ENCODE measurements at places on chromosomes 1 and 21. TPM values are rescaled to one million over a fixed set of nuclear protein-coding genes. Genes with fewer than 3 reads are reported as not detected.

GRCh38 chr21:29748391-29749167 lies 191.2 kb downstream of the GRIK1 start:
- H3K4me1 ChIP-seq: no peaks in the 10 kb centered on the region
- no peaks in the 10 kb centered on the region for H3K36me3 ChIP-seq
- no peak overlapping the region for H3K27ac ChIP-seq
- H3K4me3 ChIP-seq: no peak overlapping the region
- DNase-seq: no peak
- H3K27me3 ChIP-seq: peaks cover 1% of the 10 kb centered on the region

DNA sequence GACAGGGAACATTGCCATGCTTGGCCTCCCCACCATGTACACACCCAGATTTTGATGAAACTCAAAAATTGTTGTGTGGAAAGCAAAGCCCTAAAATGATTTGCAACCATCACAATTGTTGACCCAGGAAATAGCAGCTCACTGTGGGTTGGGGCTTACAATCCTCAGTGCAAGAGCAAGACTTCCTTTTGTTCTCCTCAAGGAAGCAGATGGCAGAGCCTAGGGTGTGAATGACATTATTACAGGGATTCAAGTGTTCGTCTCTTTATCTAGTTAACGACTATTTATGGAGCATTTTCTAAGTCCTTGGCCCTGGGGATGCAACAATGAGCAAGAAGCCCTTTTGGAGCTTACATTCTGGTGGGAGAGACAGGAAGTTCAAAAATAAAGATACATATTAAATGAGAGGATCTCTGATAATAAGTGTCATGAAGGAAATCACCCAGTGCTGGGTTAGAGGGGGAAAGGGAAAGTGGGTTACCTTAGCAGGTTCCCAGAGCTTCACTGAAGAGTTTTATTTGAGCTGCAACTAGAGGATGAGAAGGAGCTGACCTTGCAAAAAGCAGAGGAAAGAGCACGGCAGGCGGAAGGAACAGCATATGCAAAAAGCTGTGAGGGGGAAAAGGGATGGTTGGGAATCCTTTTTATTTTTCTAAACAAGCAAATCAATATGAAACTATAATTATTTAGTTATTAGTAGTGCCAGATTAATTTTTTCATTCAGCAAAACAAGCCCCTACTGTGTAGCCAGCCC lies 38.5 kb upstream of the ID3 start:
- H3K36me3 ChIP-seq: peaks cover 2% of the 10 kb centered on the region
- H3K4me1 ChIP-seq: peaks cover 51% of the 10 kb centered on the region
- DNase-seq: no peak

- DNase-seq: no peak
- H3K36me3 ChIP-seq: no peaks in the 10 kb centered on the region
- no peak overlapping the region for H3K4me3 ChIP-seq
- H3K27me3 ChIP-seq: no peaks in the 10 kb centered on the region
- no peaks in the 10 kb centered on the region for H3K4me1 ChIP-seq
These were observed 380.0 kb downstream of the HHIPL2 start for GRCh38 chr1:222167896-222168295.

DNA sequence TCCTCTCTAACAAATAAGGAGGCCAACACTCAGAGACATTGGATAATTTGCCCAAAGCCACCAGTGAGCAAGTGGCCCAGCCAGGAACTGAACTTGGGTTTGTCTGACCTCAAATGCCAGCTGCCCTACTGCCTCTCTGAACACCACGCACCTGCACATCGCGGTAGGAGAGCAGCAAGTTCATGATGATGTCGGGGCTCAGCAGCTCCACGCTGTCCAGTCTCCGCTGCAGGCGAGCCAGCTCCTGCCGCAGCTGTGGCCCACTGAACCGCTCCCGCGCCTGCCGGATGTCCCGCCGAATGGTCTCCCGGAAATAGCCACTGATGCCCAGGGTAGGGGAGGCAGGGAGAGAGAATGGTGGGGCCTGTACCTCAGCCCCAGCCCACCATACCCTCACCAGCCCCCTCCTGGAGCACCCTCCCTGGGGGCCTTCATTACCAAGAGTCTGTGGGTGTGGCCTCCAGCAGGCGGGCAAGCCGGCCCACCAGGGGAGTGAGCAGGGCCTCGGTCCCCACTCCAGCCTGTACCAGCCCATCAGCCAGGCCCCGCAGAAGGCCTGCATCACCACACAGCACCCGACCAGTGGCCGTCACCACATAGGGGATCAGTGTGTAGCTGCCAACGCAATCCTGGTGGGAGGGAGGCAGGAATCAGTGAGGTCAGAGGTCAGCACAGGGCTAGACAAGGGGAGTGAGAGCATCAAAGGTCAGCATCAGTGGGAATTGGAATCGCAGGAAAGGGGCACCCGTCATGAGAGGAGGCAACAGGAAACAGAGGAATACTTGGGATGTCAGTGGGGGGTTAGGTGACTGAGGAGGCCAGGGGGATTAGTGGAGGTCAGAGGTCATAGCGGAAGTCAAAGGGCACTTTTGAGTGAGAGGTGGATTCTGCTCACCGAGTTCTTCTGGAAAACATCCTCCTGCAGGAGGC lies 2.7 kb downstream of the MAP3K6 start:
- H3K4me1 ChIP-seq: peaks cover 39% of the 10 kb centered on the region
- H3K27ac ChIP-seq: peak overlapping the region; percentile 14
- H3K27me3 ChIP-seq: no peaks in the 10 kb centered on the region
- H3K36me3 ChIP-seq: no peaks in the 10 kb centered on the region
- H3K4me3 ChIP-seq: peak overlapping the region; percentile 37

- no peaks in the 10 kb centered on the region for H3K36me3 ChIP-seq
- peaks cover 3% of the 10 kb centered on the region for H3K27me3 ChIP-seq
- no peak overlapping the region for H3K27ac ChIP-seq
These were observed 6.7 kb downstream of the SPRR2E start for GRCh38 chr1:153087652-153088051.

GRCh38 chr1:244917073-244917670 lies 52.8 kb upstream of the HNRNPU start:
- no peak for DNase-seq
- peaks cover 29% of the 10 kb centered on the region for H3K27me3 ChIP-seq
- no peaks in the 10 kb centered on the region for H3K36me3 ChIP-seq
- H3K4me3 ChIP-seq: no peak overlapping the region
- H3K27ac ChIP-seq: no peak overlapping the region
- peaks cover 14% of the 10 kb centered on the region for H3K4me1 ChIP-seq

DNA sequence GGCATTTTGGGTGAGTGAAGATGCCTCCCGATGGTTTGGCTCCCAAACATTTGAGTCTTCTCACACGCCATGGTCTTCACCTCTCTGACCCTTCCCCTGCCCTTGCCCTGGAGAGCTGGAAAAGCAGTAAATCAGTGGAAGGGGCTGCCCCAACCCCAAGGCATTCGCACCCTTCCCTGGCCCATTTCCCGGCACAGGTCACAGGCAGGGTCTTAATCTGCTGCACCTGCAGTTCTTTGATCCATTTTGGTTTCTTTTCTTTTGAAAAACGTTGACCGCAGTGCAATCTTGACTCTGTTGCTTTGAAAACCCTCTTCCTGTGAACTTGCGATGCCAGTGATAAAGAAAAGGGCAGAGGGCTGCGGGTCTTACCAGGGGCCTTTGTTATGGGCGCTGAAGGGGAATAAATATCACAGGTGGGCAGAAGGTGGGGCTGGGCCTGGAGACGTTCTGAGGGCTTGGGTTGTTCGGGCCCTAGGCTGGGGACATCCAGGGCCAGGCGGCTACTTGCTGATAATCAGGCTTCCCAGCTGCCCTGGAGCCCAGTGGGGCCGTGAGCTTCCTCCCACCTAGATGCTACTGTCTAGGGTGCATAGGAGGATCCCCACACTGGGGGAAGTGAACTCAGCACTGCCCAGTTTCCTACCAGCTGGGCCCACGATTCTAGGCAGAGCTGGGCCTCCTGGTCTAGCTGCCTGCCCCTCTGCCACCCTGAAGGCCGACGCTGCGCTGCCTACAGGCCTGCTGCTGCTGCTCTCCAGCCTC lies 38.6 kb upstream of the EPS8L3 start:
- H3K4me3 ChIP-seq: peak overlapping the region; percentile 72
- H3K4me1 ChIP-seq: peaks cover 87% of the 10 kb centered on the region
- H3K36me3 ChIP-seq: peaks cover 10% of the 10 kb centered on the region
- DNase-seq: peak; percentile 68
- no peaks in the 10 kb centered on the region for H3K27me3 ChIP-seq

- peaks cover 12% of the 10 kb centered on the region for H3K36me3 ChIP-seq
- H3K27me3 ChIP-seq: no peaks in the 10 kb centered on the region
- no peaks in the 10 kb centered on the region for H3K4me1 ChIP-seq
- no peak overlapping the region for H3K4me3 ChIP-seq
These were observed 22.9 kb upstream of the NDC1 start for GRCh38 chr1:53860967-53861411.

GRCh38 chr1:174769961-174770549 lies 229.7 kb upstream of the CACYBP start:
- H3K4me3 ChIP-seq: no peak overlapping the region
- no peak overlapping the region for H3K27ac ChIP-seq
- H3K36me3 ChIP-seq: no peaks in the 10 kb centered on the region
- no peak for DNase-seq
- H3K27me3 ChIP-seq: no peaks in the 10 kb centered on the region
- H3K4me1 ChIP-seq: peaks cover 13% of the 10 kb centered on the region

GRCh38 chr21:27104846-27105431 lies 138.1 kb upstream of the ADAMTS5 start:
- DNase-seq: no peak
- H3K4me3 ChIP-seq: no peak overlapping the region
- no peak overlapping the region for H3K27ac ChIP-seq

GRCh38 chr1:4000811-4001251 lies 100.8 kb upstream of the C1orf174 start:
- no peak overlapping the region for H3K4me3 ChIP-seq
- no peaks in the 10 kb centered on the region for H3K4me1 ChIP-seq
- no peak for DNase-seq
- no peaks in the 10 kb centered on the region for H3K36me3 ChIP-seq

GRCh38 chr21:44427241-44428120 lies 27.8 kb upstream of the LRRC3 start:
- no peaks in the 10 kb centered on the region for H3K27me3 ChIP-seq
- H3K36me3 ChIP-seq: peaks cover 6% of the 10 kb centered on the region
- no peak overlapping the region for H3K27ac ChIP-seq
- no peak for DNase-seq
- no peak overlapping the region for H3K4me3 ChIP-seq

- no peaks in the 10 kb centered on the region for H3K4me1 ChIP-seq
- H3K4me3 ChIP-seq: no peak overlapping the region
- H3K36me3 ChIP-seq: no peaks in the 10 kb centered on the region
- no peak overlapping the region for H3K27ac ChIP-seq
- H3K27me3 ChIP-seq: no peaks in the 10 kb centered on the region
- DNase-seq: no peak
These were observed 657.4 kb upstream of the ADGRL4 start for GRCh38 chr1:79663916-79664315.

- no peak overlapping the region for H3K27ac ChIP-seq
- DNase-seq: no peak
- H3K36me3 ChIP-seq: no peaks in the 10 kb centered on the region
- no peaks in the 10 kb centered on the region for H3K4me1 ChIP-seq
- no peak overlapping the region for H3K4me3 ChIP-seq
These were observed 38.6 kb downstream of the BRINP2 start for GRCh38 chr1:177209357-177209756.

GRCh38 chr1:206841609-206842323 lies 23.7 kb upstream of the IL20 start:
- peaks cover 16% of the 10 kb centered on the region for H3K27me3 ChIP-seq
- H3K4me1 ChIP-seq: peaks cover 8% of the 10 kb centered on the region
- DNase-seq: no peak
- H3K36me3 ChIP-seq: no peaks in the 10 kb centered on the region
- H3K27ac ChIP-seq: no peak overlapping the region

GRCh38 chr1:50633465-50633864 lies 210.2 kb upstream of the DMRTA2 start:
- no peaks in the 10 kb centered on the region for H3K36me3 ChIP-seq
- no peak for DNase-seq
- H3K4me3 ChIP-seq: no peak overlapping the region
- no peaks in the 10 kb centered on the region for H3K4me1 ChIP-seq
- H3K27me3 ChIP-seq: no peaks in the 10 kb centered on the region

GRCh38 chr1:88311907-88312306 lies 372.2 kb upstream of the PKN2 start:
- H3K36me3 ChIP-seq: no peaks in the 10 kb centered on the region
- DNase-seq: no peak
- H3K4me3 ChIP-seq: no peak overlapping the region
- H3K27ac ChIP-seq: no peak overlapping the region

DNA sequence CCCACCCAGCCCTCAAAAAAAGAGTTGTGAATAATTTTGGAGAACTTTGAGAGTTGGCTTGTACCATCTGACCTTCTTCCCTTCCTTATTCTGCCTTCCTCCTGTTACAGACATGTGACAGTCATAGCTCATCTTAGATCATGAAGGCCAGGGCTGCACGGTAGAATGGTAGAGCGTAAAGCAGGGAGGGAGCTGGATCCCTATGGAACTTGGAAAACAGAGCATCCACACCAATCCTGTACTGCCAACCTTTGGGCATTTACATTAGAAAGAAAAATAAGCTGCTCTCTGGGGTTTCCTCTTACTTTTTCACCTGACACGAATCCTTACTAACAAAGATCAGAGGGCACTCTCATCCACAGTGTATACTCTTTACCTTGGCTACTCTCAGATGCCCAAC lies 121.5 kb downstream of the GPR52 start:
- no peak for DNase-seq
- no peak overlapping the region for H3K27ac ChIP-seq
- H3K36me3 ChIP-seq: no peaks in the 10 kb centered on the region

- DNase-seq: peak; percentile 22
- no peaks in the 10 kb centered on the region for H3K27me3 ChIP-seq
- peaks cover 18% of the 10 kb centered on the region for H3K4me1 ChIP-seq
- H3K4me3 ChIP-seq: no peak overlapping the region
- H3K27ac ChIP-seq: peak overlapping the region; percentile 74
These were observed 50.1 kb downstream of the COQ8A start for GRCh38 chr1:226990133-226990716.

DNA sequence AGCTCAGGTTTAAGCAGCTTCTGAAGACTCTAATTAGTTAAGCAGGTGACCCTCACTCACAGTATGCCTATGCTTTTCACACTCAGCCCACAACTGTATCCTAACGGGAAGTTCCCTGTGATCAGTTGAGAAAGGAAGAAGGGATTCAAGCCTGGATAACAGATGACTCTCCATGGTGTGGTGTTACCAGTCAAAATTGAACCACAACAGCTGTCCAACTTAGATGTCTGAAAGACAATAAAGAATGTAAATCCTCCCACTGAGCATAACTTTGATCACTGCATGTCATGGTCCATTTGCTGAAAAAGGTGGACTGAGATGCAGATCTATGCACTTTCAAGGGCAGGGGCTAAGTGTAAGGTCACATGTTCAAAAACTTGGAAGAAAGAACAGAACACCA lies 32.3 kb upstream of the DIPK1A start:
- no peak overlapping the region for H3K4me3 ChIP-seq
- no peak for DNase-seq
- H3K27me3 ChIP-seq: peaks cover 2% of the 10 kb centered on the region
- H3K36me3 ChIP-seq: peaks cover 6% of the 10 kb centered on the region
- peak overlapping the region; percentile 32 for H3K27ac ChIP-seq
- peaks cover 53% of the 10 kb centered on the region for H3K4me1 ChIP-seq

- peak overlapping the region; percentile 5 for H3K27ac ChIP-seq
- H3K36me3 ChIP-seq: peaks cover 21% of the 10 kb centered on the region
- H3K4me3 ChIP-seq: no peak overlapping the region
- peaks cover 9% of the 10 kb centered on the region for H3K4me1 ChIP-seq
- H3K27me3 ChIP-seq: no peaks in the 10 kb centered on the region
These were observed 41.2 kb upstream of the CFAP298 start for GRCh38 chr21:32653326-32653901.

KRTAP19-2 gene
- not detected for total RNA-seq

HFM1 gene
- not detected for total RNA-seq

DR1 gene
- 106 TPM for total RNA-seq

CYP4A11 gene
- total RNA-seq: not detected

PDPN gene
- total RNA-seq: not detected

TMPRSS2 gene
- not detected for total RNA-seq

NLRP3 gene
- not detected for total RNA-seq

NBPF3 gene
- total RNA-seq: 3.3 TPM

DHCR24 gene
- 206 TPM for total RNA-seq

DYNLT5 gene
- total RNA-seq: not detected

PPIAL4G gene
- total RNA-seq: not detected

STYXL2 gene
- not detected for total RNA-seq

CR1L gene
- total RNA-seq: not detected
